Posterior vena cava (tissue), 2 donors: ENCODE measurements at places on chromosomes 5 and 9.

DNA sequence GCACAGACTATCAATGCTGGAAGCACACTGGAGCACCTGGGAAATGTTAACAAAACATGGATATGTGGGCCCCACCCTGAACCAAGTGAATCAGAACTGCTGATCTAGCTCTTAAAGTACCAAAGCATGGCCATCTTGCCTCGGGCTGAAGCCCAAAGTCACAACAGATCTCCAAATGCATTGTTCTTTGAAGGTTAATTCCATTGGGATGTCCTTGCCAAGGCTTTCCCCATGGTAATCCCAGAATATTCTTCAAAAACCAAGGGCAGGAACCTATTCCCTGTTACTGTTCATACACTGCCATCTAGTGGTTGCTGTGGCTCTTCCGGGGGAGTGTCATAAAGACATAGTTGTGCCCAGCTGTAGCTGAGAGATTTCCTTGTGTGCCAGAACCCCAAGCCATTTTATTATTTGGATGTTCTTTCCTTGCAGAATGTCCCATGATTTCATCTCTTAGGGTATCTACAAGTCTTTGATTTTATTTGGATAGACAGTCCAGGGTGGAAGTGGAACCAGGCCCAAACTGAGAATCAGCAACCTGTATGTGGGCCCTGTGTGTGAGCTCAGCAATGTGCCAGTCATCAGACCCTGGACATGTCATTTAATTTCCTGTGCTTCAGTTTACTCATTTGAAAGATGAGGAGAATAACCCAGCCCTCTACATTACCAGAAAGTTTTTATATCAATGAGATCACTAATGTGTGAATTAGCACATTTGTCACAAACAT is 290.0 kb downstream of the ACTL7B start:
- DNase-seq: no peak

GRCh38 chr9:121609822-121610637 is 41.4 kb upstream of the DAB2IP start:
- no peak for DNase-seq

DNA sequence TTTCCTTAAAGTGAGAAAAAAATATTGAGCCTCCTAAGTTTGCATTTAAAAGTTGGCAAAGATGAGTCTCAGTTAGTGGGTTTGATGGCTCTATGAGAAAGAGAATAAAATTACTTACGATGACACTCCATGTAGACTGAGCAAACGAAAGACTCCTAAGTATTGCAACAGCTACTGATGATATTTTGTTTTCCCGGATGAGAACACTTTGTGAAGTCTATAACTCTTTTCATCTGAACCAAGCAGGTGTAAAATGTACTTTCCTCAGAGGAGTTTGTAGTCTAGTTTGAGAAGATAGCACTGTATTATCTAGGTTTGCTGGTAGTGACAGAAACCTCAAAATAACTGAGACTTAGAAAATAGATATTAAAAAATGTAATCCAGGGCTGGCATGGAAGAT is 1.7 kb upstream of the ITK start:
- no peak for DNase-seq

DNA sequence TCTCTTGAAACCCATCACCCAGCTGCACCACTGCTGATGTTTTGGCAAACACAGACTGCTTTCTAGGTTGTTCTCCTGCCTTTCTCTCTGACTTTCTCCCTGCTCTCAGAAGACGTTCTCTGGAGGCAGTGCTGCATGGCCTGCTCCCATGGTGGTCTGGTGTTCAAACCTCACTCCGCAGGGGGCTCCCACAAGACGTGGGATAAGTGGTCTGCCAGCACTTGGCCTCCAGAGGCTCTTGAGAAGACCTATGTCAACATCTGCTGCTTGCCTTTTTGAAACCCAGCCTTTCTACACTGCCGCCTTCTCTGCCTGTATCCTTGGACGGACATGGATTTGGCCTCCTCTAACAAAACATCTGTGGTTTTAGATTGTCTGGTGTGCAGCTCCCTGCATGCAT is 16.6 kb downstream of the USP20 start:
- no peak for DNase-seq

DNA sequence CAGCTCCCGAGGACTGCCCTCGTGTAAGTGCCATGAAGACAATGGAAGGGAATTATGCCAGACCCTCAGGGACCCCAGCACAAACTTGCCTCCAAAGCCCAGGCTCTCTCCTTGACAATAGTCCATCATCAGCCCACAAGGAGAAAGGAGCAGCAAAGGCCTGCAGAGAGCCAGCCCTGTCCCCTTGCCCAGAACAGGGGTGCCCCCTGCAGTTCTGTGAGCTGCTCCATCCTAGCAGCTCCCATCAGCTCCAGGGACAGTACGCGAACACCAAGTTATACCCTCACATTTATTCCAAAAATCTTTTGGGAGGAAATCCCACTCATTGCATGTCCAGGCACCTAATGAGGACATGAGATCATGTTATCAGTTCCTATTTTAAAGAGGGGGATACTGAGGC is 11.1 kb downstream of the BARX1 start:
- DNase-seq: no peak

DNA sequence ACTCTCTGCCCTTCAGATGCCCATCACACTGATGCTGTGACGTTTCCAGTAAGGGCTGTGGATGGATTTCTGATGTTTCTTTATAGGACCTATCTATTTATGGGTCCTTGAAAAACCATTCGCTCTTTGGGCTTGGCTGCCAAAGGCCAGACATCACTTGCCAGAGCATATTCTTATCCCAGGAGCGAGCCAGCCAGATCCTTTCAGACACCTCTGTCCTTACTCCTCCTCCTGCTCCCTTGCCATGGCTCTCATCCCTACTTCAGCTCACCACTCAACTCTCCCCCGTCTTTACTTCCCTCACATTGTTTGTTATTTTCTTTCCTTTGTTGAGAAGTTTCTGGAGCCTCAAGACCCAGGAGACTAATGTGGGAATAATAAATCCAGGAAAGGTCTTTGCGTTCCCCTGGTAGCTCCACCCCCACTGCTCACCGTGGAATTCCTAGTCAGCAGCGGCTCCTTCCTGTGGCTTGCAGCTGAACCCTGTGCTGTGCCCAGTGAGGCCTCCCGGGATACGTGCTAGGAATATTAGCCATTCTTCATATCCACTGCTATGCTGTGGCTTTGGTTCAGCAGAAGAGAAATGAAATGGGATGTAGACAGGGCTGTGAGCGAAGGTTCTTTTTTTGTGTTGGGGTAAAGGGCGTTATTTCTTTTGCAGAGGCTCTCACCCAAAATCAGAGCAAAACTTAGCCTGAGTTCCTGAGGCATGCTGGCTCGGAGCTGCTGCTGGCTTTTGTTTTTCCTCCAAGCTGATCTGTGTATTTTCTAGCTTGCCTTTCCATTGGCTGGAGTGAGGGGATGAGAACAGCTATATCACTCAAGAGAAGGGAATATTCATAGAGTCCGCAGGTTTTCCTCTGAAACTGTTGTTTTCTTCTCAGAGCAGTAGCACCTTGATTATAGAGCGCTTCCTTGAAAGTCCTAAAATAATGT is 171.1 kb downstream of the SAXO1 start:
- peak; percentile 89 for DNase-seq

DNA sequence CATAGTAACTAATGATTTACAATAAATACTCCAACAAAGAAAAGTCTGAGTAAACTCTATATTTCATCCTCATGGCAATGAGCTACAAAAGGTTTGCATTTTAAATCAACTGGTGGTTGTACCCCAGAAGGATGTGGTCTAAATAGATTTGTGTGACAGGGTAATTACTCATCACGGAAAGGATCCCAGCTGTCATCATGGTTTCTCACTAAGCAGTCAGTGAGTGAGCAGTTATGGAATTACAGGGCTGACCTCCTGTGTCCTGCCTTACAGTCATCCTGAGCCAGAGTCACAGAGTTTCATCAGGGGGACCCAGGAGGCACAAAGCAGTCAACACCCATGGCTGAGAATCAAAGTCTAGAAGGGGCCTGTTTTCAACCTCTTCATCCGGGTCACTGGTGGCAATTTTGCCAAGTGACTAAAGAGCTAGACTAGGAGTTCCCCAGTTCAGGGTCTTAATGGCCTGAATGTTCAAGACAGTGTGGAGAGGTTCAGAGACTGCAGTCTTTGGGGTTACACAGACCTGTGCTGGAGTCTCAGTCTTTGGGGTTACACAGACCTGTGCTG is 210.7 kb upstream of the SLC24A2 start:
- no peak for DNase-seq
